ENCODE measurements at places on chromosomes 6 and 20.

DNA sequence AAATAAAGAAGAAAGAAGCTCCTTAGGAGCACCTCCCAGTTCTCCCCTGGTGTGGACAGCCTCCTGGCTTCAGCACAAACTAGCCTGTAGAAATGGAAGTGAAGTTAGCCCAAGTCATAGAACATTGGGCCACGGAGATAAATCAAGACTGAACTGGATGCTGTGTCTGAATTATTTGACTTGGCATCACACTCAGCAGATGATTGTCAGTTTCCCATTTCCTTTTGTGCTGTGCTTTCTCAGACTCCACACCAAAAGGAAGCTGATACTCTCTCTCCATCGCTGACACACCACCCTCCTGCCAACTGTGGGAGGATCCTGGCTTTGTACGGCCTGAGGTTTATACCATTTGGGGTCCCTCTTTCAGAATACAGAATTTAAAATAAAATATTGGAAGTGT lies 209.8 kb downstream of the TFAP2A start:
- no peak for DNase-seq

DNA sequence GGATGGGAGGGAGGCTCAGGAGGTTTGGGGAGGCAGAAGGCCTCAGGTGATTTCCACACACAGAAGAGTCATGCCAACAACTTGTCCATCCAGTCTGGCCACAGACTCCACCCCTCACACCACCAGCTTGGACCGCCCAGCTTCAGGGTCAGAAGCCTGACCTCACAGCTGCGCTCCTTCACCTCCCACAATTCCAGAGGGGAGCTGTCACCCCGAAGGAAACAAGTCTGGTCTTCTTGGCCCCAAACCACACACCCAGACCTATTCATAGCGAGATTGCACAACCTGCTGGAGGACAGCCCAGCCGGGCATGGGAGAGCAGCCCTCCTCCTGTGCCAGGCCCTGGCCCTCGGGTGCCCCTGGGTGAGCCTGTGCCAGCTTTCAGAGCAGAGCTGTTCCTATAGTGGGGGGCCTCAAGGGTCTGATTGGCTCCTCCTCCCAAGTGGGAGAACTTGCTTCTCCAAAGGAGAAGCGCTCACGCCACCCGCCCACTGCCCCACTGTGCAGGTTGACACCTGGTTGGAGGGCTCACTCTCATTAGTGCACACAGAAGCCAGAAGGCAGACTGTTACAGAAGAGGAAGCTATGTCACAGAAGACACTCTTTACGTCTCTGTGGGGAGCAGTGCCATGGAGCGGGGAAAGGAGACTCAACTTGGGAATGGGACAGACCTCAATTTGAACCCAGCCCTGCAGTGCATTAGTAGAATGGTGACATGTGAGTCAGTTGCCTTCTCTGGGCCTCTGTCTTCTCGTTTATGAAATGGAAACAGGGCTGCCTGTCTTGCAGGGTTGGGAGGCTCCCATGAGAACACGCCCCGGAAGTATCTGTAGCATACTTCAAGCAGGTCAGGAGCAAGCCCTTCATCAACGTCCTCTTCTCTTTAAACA lies 128.8 kb downstream of the FOXO3 start:
- peak; percentile 97 for DNase-seq

- no peak for DNase-seq
These were observed 152.6 kb upstream of the PRND start for GRCh38 chr20:4569092-4569491.

GRCh38 chr6:3663081-3663480 lies 88.4 kb downstream of the PXDC1 start:
- no peak for DNase-seq

GRCh38 chr6:5079692-5080091 lies 5.4 kb upstream of the PPP1R3G start:
- DNase-seq = no peak

DNA sequence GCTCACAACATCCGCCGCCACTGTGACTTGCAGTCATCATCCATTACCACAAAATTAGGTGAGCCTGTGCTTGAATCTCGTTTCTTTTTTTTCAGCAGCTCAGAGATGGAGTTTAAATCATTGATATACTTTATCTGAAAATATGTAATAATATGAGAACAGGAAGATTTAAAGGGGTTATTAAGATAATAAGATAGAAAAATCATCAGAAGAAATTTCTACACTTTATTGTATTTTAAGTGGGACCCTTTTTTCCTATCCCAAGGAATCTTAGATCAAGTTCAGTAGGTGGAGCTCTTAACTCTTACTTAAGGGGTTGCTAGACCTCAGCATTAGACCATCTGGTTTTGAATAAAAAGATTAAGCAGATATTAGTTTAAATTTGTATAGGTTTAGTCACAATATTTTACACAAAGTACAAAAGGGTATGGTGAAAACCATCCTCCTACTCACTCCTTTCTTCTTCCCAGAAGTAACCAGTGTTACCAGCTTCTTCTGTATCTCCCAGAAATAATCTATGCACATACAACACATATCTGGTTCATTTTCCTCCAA lies 9.4 kb upstream of the NCOA7 start:
- DNase-seq = no peak

- no peak for DNase-seq
These were observed 63.0 kb downstream of the EZR start for GRCh38 chr6:158756126-158756525.

- DNase-seq = no peak
These were observed 44.2 kb downstream of the ZNF831 start for GRCh38 chr20:59207742-59208357.

DNA sequence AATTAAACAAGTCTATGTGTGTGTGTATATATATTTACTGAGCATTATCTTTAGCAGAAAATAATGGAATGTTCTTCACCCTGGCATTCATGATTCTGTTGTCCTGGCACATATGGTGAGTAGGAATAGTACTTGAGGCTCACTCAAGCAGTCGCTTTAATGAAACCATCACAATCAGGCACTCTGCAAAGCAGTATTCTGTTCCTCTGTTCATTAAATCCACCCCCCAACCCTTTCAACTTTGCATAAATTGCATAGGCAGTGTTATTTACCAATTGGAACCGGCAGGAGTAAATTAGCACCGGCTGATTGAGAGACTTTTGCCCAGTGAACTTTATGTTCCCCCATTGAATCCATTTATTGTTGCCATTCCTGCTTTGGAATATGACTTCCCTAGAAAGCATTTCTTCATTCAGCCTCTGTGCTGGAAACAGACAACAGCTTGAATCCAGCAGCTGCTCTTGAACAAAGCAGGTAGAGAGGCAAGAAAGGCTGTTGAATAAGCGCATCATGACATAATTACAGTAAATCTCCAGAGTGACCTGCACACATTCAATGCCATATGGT lies 268.0 kb upstream of the RNF217 start:
- no peak for DNase-seq

All from pancreas (tissue), 10 donors.